Kidney epithelial cell (primary cell): ENCODE measurements at places on chromosomes 5 and 9. TPM values are rescaled to one million over a fixed set of nuclear protein-coding genes. Genes with fewer than 3 reads are reported as not detected.
A peak's percentile ranks its signal among the peaks of the same experiment; 100 is the strongest.

GRCh38 chr5:345404-346195 is 24.1 kb downstream of the AHRR start:
- no peak for DNase-seq

DNA sequence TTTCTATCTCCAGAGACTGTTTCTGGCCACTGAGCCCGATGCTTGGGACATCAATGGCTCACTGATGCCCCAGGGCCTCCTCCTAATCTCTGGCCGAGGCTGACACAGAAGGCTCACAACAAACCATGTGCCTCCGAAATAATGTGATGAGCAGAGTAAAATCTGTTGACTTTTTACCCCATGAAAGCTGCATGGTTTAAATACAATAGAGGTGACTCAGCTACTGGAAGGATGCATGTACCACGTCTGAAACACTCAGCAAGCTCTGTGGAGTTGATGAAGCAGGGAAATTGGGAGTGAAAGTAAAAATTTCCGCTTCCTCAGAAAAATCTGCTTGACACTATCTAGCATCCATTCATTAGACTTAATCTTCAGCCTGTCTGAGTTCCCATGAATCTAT is 111.1 kb upstream of the EQTN start:
- DNase-seq = peak; percentile 55

DNA sequence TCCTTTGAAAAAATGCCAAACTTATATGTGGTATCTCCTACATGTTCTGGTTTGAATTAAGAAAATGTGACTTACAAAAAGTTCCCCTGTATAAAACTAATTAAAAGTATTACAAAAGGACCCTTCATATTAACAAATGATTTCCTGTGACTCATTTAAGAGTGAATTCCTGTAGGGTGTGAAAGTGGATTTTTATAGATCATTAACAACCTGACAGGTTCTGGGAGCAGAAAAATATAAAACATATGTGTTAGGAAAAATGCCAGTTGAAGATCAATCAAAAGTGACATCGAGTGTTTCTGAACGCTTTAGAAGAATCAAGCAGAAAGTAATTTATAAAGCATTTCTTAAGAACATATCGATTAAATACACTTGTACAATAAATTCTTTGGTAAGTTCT is 35.5 kb downstream of the CAMK4 start:
- no peak for DNase-seq

SLC26A2 gene
- total RNA-seq = 15.4 and 17.7 TPM in 2 replicates

GRCh38 chr5:14557791-14558415 is 23.7 kb upstream of the OTULINL start:
- no peak for DNase-seq

- no peak for DNase-seq
Observed at GRCh38 chr5:173703466-173703865, 87.0 kb upstream of the BOD1 start.

DNA sequence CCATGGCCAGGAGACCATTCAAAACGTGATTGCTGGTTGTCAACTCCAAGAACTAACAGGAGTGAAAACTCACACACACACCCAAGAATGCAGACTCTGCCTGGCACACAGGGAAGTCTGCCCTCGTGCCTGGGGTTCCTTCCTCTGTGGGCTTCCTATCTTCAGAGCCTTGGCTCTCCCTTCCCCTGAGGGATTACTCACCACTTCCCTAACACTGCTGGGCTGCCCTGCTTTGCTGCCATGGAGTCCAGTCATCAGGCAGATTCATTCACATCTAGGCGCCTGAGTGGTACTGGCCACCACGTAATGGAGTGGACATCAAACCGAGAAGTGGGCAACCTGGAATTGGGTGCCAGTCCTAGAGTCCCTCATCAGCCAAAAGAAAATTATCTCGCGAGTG is 76.4 kb upstream of the PRSS3 start:
- no peak for DNase-seq

OLFML2A gene
- 7.0 and 16.4 TPM in 2 replicates for total RNA-seq

TRIM7 gene
- total RNA-seq = 2.9 and 4.4 TPM in 2 replicates

GRCh38 chr5:38240212-38240611 is 18.1 kb upstream of the EGFLAM start:
- no peak for DNase-seq

QRFP gene
- total RNA-seq = not detected in 2 replicates
